ENCODE measurements at places on chromosomes 16 and 17. TPM values are rescaled to one million over a fixed set of nuclear protein-coding genes. Genes with fewer than 3 reads are reported as not detected.

HS3ST3A1 gene
- polyA plus RNA-seq = not detected

SNAI3 gene
- polyA plus RNA-seq = 7.1 TPM

DNA sequence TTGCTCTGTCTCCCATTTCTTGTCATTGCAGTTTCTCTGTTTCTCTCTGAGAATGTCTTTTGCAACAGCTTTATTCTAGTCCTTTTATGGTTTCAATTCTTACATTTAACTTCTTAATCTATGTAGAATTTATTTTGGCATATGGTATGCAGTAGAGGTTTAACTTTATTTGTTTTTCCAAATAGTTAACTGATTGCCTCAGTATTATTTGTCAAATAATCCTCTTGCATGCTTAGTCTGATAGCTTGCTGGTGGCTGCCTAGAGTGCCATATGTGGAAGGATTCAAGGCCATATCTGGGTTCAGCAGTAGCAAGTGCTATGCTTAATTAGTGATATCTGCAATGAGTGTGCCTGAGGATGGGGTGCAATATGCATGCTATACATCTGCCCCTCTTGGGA lies 6.9 kb downstream of the SNTB2 start:
- H3K27ac ChIP-seq = no peak overlapping the region
- no peaks in the 10 kb centered on the region for H3K27me3 ChIP-seq
- H3K36me3 ChIP-seq = no peaks in the 10 kb centered on the region
- peaks cover 16% of the 10 kb centered on the region for H3K4me1 ChIP-seq
- H3K4me3 ChIP-seq = no peak overlapping the region
- DNase-seq = no peak

DNA sequence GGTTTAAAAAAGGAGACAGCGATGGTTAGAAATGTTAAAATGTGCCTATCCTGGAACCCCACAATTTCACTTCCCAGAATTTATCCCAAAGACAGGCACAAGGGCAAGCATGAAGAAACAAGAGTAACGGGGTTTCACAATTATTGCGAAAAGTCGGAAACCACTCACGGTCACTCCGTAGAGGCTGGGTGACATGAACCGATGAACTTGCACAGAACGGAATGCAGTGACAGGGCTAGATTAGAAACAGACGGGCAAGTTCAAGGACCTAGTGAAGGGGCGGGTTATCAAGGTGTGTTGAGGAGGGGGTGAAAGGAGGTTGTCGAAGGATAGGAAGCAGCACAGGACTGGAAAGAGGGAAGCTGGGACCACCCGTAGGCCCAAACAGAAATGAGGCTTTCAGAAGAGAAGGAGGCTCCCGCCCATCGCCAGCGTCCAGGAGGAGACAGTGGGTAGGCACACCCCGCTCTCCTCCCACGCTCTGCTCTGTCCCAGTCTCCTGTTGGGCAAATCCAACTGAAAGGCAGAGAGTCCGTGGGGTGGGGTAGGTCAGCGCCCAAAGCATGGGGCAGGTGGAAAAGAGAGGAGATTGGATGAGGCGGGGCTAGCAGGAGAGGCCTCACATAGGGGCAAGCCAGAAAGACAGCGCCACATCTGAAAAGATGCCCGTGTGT lies 47.4 kb upstream of the JPH3 start:
- no peaks in the 10 kb centered on the region for H3K4me1 ChIP-seq
- no peak overlapping the region for H3K27ac ChIP-seq
- H3K36me3 ChIP-seq = no peaks in the 10 kb centered on the region
- DNase-seq = no peak
- no peak overlapping the region for H3K4me3 ChIP-seq

DNA sequence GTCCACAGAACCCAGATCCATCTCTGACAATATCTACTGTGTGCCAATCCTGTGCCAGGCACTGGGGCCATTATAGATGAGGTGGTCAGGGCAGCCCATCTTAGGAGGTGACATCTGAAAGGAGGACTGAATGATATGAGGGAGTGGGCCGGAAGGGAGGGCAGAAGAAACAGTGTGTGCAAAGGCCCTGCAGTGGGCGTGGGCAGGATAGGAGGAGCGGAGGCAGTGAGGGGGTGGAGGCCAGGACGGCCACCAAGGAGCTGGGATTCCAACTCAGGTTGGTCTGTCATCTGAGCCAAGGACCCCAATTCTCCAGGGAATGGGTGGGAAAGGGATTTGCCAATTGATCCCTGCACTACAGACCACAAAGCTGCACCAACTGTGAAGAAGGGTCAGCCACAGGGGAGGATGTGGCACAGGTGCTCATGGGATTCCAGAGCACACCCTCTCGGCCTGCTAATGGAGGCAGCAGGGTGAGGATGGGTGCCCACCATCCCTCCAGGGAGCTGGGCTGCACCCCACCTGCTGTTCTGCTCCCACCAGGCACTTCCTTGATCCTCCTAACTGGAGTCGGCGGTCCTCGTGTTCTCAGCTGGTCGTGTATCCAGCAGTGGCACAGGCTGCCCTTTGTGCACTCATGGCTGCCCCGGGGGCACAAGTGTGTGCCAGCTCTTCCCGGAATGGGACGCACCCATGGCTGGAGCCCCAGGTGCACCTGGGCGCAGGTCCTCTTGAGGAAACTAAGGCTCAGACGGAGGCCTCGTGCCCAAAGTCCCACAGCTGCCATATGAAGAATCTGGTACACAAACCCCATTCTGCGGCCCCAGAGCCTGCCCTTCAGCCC lies 9.6 kb downstream of the SREBF1 start:
- DNase-seq = no peak
- H3K27me3 ChIP-seq = no peaks in the 10 kb centered on the region
- H3K27ac ChIP-seq = no peak overlapping the region
- H3K4me3 ChIP-seq = no peak overlapping the region
- H3K4me1 ChIP-seq = peaks cover 33% of the 10 kb centered on the region

DNA sequence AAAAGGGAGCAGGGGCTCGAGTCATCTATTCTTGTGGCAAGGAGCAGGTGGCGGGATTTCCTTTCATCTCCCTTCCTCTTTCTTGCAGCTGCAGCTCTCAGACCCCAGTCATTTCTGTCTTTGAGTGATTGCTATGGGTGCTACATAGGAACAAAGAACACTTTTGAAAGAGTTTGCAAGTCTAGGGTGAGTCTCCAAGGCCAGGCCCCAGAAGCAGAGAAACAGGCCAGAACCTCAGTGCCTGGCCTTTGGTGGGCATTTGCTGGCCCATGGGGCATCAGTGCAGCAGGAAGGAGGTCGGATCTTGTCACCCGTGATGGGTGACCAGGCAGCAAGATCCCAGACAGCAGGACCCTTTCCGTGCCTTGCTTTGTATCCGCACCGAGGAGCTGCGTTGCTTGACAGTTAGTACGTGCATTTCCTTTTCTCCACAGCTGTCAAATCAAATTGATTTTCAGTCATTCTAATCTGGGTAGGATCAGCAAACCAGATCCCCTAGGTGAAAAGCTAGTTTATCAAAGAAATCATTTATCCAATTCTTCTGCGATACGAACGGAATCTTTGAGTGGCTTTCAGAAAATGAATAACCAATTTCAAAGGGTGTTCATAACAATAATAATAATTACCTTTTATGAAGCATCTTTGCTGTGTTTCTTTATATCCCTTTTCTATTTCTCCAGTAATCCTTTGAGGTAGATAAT lies 244.6 kb upstream of the MAF start:
- DNase-seq = peak; percentile 40
- H3K27me3 ChIP-seq = no peaks in the 10 kb centered on the region
- H3K27ac ChIP-seq = peak overlapping the region; percentile 89
- no peaks in the 10 kb centered on the region for H3K36me3 ChIP-seq
- H3K4me3 ChIP-seq = no peak overlapping the region
- peaks cover 28% of the 10 kb centered on the region for H3K4me1 ChIP-seq

DNA sequence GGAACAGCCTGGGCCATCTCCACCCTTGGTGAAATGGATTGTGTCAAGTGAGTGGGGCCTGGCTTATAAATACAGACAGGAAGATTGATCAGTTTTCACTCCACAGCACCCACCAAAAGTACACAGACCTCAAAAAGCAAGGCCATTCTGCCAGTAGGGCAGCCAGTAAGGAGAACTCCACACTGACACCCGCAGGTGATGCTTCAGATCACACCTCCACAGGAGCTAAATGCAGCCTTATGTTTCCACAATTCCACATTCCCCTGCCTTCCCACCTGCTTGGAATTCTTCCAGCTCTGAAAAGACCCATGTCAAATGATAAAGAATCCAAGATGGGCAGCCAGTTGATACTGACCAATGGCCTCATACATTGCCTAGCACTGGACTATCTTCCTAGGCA lies 191.1 kb downstream of the ZFHX3 start:
- no peak overlapping the region for H3K27ac ChIP-seq
- peaks cover 6% of the 10 kb centered on the region for H3K4me1 ChIP-seq
- H3K27me3 ChIP-seq = no peaks in the 10 kb centered on the region
- no peak overlapping the region for H3K4me3 ChIP-seq
- H3K36me3 ChIP-seq = no peaks in the 10 kb centered on the region
